Stimulated activated CD4-positive, alpha-beta T cell treated with anti-CD3 and anti-CD28 coated beads, TNF-alpha, amount 100 ng/mL, for 1 hour (primary cell): ENCODE measurements at places on chromosomes 2 and 18.

GRCh38 chr2:132595693-132596092, 74.3 kb downstream of the LYPD1 start:
- DNase-seq, result no peak

- no peak for DNase-seq
Measured at GRCh38 chr18:54684784-54685183, 93.7 kb downstream of the DYNAP start.

DNA sequence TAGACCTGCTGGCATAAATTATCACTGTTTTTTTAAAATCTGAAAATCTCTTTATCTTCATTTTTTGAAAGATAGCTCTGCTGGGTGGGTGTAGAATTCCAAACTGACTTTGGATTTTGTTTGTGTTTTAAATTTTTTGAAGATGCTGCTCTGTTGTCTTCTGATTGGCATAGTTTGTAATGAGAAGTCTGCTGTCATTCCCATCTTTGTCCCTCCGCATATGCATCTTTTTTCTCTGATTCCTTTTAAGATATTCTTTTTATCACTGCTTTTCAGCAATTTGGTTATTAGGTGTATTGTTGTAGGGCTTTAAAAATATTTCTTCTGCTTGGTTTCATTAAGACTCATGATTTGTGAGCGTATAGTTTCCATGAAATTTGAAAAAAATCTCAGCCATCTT, 7.2 kb downstream of the SNED1 start:
- no peak for DNase-seq

DNA sequence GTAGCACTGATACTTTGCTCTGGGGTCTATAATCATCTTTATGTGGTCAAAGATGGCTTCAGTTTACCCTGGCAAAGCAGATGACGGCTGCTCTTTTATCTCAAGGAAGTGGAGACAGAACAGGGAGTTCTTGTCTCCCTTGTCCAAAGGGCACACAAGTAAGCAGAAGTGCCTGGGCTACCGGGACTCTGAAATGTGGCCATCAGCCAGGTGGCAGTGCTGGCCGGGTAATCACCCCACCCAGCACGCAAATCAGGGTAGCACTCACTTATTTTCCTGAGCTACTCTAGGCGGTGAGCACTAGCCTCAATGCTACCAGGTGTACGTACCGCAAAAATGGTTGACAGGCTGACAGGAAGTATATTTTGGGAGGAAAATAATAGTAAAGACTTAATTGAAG, 119.7 kb upstream of the ETAA1 start:
- DNase-seq, result no peak

GRCh38 chr2:18077231-18077630, 198.8 kb downstream of the KCNS3 start:
- no peak for DNase-seq

DNA sequence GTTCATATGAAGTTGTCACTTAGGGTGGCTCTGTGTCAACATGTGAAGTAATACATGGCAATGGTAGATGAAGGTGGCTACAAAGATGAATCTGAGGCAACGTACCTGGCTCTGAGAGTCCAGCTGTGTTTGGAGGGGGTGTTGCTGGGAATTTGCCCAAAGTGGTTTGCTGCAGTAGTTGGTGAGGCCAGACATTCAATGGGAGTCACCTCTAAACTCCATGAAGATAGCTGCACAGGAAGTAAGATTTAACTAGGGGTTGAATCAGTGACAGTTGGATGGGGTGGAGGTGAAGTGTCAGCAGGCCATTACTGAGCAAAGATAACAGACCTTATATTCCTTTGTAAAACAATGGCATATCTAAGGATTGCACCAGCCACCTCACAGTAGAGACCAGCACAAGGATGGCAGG, 71.8 kb downstream of the NUP35 start:
- no peak for DNase-seq

GRCh38 chr2:84969511-84970209, 1.3 kb upstream of the KCMF1 start:
- no peak for DNase-seq

- no peak for DNase-seq
Measured at GRCh38 chr18:58727776-58728500, 56.7 kb downstream of the MALT1 start.

- DNase-seq, result no peak
Measured at GRCh38 chr18:11664286-11664685, 24.8 kb upstream of the GNAL start.

DNA sequence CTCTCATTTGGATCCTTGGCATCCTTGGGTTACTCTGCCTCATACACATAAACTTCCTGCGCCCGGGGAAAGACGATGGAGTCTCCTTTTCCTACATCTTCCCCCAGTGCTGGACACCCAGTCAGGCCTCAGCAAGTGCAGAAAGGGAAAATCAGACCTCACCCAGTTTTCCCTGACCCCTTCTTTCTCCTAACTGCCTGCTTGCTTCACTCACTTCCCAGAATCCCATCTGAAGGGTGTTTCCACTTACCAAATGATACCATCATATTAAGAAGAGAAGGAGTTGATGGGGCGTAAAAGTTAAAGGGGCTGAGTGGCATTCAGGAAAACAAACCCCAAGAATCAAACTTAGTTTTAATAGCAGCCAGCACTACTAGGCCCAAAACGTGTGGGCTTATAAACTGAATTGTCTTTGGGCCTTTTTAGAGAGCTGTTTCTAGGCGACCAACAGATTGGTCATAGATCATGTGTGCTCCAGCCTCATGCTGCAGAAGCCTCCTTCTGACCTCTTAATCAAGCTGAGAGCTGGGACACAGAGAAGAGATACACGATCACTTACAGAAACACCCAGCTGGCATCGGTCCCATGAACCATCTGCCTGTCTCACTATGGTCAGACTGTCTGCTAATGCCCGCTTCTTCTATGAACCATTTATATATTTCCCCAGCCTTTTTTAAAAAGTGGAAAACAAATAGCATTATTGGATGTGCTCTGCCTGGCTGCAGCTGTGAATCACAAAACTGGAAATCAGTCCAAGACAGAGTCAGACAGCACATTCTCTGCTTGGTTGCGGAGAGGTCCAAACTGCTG, 165.7 kb upstream of the SLC14A2 start:
- DNase-seq, result no peak

- DNase-seq, result no peak
Measured at GRCh38 chr18:32761231-32761630, 11.6 kb downstream of the KLHL14 start.

DNA sequence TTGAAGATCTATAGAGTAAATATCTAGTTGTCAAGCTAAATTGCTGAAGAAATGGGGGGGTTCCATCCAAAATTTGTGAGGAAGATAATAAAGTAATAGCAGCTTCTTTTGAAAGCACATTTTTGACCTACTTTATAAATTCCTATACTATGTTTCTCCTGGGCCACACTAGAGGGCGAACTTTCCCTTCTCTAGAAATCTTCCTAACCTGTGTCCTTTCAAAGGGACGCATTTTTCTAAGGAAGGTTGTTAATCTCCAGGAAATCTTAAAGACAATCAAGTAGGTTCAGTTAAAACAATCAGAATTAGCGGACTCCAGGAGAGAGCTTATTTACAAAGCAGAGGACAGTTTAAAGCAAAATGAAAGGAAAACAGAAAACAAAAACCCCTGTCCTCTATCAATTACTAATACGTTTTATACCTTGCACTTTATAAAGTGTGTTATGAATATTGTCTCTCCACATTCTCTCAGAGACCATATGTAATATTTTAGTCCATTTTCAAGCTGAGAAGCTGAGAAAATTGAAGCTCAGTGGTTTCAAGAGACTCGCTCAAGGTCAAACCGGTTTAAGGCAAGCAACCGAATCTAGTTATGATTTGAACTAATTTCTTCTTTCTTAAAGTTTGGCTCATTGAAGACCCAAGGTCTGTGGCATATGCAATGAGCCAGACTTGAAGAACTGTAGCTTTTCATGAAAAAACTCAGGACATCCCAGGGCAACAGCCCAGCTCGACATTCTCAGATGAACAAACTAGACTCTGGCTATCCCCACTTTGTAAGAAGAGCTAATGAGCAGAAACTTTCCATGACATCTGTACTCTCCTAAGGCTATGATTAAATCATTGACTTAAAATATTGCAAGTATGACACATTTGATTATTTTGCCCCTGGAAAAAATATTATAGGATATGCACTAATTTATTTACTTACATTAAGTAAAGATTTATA, 273.6 kb downstream of the PAX3 start:
- DNase-seq, result no peak

- no peak for DNase-seq
Measured at GRCh38 chr2:161824226-161824625, 200.0 kb downstream of the SLC4A10 start.

DNA sequence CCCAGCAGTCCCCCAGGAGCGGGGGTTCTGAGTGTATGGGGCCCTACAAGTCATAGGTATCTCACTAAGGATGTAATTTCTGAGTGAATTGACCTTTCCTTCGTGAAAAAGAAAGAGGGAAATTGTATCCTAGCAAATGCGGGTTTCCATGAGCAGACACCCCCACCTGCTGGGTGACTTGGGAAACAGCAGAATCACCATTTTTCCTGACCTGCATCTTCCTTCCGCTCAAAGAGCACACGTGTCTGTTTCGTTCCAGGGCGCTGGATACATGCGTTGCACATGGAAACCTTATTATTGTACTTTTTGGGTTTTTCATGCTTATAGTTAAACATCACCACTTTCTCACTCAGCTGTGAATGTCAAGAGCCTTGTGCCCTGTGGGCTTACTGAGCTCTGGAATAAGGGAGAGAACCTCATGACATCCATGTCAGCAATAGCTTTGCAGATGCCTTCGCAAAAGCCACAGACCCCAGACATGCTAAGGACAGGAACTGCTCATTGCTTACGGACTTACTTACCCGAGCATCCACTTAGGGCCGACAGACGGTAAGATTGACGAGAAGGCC, 132.8 kb downstream of the TPO start:
- no peak for DNase-seq

GRCh38 chr2:23321751-23322150, 63.2 kb upstream of the KLHL29 start:
- no peak for DNase-seq

- DNase-seq, result no peak
Measured at GRCh38 chr2:121999264-121999663, 243.8 kb downstream of the TSN start.

DNA sequence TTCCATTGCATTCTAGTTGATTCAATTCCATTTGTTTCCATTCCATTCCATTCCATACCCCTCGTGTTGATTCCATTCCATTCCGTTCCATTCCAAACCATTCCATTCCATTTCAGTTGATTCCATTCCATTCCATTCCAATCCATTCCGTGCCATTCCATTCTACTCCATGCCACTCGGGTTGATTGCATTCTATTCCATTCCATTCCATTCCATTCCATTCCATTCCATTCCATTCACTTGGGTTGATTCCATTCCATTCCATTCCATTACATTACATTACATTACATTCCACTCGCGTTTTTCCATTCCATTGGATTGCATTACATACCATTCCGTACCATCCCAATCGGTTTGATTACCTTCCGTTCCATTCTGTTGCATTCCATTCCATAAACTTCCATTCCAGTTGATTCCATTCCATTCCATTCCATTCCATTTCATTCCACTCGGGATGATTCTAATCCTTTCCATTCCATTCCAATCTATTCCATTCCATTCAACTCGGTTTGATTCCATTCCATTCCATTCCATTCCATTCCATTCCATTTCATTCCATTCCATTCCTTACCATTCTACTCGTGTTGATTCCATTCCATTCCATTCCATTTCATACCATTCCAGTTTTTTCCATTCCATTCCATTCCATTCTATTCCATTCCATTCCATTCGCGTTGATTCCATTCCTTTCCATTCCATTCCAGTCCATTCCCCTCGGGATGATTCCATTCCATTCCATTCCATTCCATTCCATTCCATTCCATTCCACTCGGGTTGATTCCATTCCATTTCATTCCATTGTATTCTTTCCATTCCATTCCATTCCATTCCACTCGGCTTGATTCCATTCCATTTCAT, 1140.4 kb downstream of the RPIA start:
- no peak for DNase-seq

DNA sequence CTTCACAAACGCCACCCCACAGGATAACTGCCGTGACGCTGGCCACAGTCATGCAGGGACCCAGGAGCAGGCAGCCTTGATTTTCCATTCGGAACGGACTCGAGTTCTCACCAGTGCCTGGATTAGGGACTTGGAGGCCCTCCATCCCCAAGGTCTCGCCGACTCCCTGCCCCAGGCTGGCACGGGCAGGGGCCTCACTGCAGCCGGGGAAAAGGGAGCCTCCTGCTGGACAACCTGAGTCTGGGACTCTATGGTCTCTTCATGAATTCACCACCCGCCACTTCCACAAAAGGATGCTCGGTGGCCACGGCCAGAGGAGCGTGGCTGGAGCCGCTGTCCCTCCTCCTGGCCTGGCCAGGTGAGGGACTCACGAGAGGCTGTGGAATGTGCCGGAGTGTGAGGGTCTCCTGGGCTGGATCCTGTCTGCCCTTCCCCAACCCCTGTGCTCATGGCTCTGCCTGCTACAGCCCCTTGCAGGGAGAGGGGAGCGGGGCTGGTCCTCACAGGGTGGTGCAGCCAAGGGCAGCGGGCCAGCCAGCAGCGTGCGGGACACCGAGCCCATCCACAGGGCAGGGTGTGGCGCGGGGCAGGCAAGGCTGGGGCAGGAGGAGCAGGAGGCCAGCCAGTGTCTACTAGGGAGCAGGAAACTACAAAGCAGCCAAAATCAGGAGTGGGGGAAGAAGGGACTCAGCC, 42.3 kb downstream of the AQP12A start:
- DNase-seq, result no peak

DNA sequence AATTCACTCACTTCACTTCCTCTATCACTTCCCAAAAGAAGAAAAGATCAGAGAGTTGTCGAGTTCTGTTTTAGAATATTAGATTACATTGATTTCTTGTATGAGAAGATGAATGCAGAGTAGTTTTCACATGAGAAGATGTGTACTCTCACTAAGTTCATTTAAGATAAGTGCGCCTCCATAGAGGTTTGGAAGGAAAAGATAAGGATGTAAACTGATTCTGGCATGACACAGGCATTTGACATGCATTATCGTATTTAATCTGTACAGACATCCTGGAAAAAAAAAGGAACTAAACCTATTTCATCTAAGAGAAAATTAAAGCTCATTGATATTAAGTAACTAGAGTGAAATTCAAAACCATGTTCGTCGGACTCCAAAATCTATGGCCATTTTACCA, 152.2 kb upstream of the CRIM1 start:
- no peak for DNase-seq

GRCh38 chr2:9112079-9112721, 94.4 kb upstream of the ASAP2 start:
- DNase-seq, result no peak

- DNase-seq, result no peak
Measured at GRCh38 chr2:64374686-64375085, 79.3 kb upstream of the LGALSL start.

GRCh38 chr2:42905341-42906110, 113.1 kb upstream of the HAAO start:
- DNase-seq, result no peak

DNA sequence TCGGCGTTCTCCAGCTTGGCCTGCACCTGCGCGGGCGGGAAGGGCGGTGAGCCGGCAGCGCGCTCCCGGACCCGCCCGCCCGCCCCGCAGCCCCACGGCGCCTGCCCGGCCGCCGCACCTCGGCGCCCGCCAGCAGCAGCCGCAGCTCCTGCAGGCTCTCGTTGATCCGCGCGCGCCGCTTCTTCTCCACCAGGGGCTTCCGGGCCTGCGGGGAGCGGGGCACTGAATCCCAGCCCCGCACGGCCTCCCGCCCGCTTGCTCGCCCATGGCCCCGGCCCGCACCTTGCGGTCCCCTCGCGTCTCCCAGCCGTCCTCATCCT, 335 bp downstream of the HES6 start:
- DNase-seq, result no peak
